ENCODE measurements at places on chromosomes 1 and 21.

- no peak for DNase-seq
Measured at GRCh38 chr1:9269721-9270120, 23.0 kb upstream of the SPSB1 start.

DNA sequence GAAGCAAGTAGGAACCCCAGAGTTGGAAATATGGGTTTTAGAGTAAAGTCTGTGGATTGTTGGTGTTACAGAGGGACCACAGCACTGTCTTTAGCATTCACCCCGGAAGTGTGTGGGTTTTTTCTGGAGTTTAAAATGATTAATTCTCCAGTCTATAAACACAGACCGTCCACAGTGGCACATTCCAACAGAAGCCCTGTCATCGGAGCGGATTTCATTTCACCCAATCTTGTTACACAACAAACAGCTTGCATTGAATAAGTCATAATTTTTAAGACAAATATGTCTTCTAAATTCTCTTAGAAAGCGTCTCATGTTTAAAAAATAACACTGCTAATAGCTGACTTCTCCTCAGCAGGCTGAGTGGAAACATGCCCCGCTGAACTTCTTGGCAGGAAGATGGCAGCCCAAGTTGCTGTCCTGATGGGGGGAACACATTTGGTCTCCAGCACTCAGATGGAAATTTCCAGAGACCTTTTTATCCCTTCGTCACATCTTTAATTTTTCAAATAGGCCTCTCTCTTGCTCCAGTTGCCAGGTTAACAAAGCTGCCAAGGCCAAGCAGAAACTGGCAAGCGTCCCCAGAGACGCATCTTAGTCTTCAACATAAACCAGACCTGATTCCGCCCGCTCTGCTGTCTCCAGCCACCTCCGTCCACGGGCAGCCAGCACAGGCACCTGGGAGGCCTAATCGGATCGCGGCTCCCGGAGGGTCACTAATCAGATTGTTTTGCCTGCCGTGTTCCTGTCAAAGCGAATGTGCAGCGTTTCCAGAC, 28.8 kb upstream of the SLC19A1 start:
- no peak for DNase-seq

GRCh38 chr1:187114792-187115191, 286.0 kb downstream of the PLA2G4A start:
- DNase-seq: no peak

GRCh38 chr1:94666797-94667196, 125.2 kb upstream of the F3 start:
- DNase-seq: no peak

Data from NCI-H1417 (cell line).